ENCODE measurements at places on chromosomes 16 and 17.

GRCh38 chr17:47801176-47801765 lies 20.3 kb downstream of the OSBPL7 start:
- DNase-seq, result no peak

DNA sequence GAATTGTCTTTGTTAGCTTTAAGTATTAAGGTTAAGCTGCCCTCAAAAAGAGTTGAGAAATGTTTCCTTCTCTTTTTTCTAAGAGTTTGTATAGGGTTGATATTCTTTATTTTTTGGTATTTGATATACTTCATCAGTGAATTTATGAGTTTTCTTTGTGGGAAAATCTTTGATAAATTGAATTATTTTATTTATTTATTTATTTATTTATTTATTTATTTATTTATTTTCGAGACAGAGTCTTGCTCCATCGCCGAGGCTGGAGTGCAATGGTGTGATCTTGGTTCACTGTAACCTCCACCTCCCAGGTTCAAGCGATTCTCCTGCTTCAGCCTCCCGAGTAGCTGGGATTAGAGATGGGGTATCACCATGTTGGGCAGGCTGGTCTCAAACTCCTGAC lies 19.9 kb downstream of the TEFM start:
- no peak for DNase-seq

GRCh38 chr17:61904094-61904710 lies 23.6 kb downstream of the INTS2 start:
- DNase-seq, result no peak

GRCh38 chr17:1577182-1577581 lies 14.6 kb upstream of the PITPNA start:
- no peak for DNase-seq

DNA sequence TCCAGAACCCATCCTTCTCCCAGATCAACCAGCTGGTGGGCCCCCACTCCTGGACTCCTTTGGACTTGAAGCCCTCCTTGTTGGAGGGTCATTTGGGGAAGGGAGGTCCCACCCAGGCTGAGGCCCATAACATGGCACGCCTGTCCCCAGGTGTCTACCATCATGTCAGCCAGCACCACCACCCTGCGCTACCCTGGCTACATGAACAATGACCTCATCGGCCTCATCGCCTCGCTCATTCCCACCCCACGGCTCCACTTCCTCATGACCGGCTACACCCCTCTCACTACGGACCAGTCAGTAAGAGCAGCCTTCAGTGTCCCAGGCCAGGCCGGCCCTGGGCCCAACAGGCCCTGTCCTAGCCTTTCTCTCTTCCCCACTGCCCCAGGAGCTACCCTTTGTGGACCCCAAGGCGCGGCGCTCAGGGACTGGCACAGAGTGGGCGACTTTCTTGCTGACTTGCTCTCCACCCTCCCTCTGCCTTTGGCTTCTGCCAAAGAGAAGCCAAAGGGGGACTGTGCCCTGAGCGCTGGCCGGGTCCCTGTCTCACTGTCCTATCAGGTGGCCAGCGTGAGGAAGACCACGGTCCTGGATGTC lies 4.3 kb downstream of the TUBG1 start:
- no peak for DNase-seq

GRCh38 chr16:47055136-47055885 lies 81.8 kb upstream of the DNAJA2 start:
- DNase-seq, result no peak

DNA sequence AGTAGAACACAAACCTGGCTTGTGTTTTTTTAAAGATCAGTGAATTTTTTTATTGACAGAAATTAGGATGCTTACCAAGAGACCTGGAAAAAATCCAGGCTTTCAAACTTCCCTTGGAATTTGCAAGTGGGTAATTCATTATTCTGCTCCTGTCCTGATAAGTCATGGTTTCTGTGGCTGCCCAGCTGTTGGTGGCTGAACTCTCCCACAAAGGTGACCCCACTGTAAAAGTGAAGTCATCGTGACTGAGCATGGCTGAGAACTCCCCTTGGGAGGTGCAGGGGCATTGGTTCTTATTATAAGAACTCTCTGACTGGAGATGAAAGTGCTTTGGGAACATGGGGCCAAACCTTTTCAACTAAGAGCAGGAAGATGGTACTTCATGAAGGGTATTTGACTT lies 46.6 kb upstream of the TANC2 start:
- DNase-seq, result no peak

- DNase-seq, result no peak
Measured at GRCh38 chr17:12134587-12134986, 113.9 kb downstream of the MAP2K4 start.
